Activated CD8-positive, alpha-beta T cell treated with anti-CD3 and anti-CD28 coated beads for 36 hours (primary cell): ENCODE measurements at places on chromosomes 5 and 9. TPM values are rescaled to one million over a fixed set of nuclear protein-coding genes. Genes with fewer than 3 reads are reported as not detected.

Gene DDX4
- not detected for total RNA-seq

Gene GPR151
- total RNA-seq: not detected

Gene GKAP1
- 3.9 TPM for total RNA-seq

DNA sequence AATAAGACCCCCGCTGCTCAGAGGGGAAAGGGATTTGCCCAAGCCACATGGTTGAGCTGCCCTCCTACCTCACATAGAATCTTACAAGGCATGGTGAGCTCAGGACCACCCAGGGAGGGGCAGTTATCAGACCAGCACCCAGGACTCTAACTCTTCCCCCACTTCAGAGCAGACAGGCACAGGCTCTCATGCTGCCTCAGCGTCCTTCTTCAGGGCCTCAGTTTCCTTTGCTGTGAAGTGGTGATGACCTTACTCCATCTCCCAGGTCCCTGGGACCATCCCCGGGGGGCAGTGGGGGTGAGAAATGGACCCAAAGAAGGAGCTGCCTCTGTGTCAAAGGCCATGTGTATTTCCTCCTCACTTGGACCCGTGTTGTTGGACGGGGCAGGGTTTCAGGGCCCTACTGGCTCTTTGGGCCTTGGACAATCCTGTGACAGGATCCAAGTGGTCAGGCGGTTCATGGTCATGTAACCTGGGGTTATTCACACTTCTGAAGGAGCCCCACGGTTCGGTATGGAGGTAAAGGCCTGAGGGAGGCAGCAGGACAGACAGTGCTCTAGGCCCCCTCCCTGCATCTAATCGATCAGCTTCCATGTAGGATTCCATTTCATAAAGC lies 31.7 kb upstream of the CSF1R start:
- H3K4me1 ChIP-seq: no peaks in the 10 kb centered on the region
- no peak overlapping the region for H3K4me3 ChIP-seq
- peaks cover 1% of the 10 kb centered on the region for H3K27me3 ChIP-seq

DNA sequence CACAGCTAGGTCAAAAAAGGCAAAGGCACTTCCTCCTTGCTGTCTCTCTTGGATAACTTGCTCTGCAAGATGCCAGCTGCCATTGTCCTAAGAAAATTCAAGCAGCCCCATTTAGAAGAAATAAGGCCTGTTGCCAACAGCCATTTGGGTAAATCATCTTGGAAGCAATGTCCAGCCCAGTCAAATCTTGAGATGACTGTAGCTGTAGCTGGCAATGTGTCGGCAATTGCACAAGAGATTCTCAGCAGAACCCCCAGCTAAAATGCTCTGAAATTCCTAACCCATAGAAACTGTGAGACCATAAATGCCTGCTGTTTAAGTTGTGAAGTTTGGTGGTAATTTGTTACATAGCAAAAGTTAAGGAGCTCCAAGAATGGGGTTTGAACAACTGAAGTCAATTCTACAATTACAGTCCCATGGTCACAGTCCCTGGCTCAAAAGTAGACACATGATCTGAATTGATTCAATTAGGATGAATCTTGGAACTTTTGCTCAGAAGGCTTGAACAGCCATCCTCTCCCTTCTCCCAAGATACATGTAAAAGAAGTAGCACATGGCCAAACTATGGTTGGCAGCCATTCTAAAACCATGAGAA lies 151.1 kb downstream of the MPDZ start:
- no peak overlapping the region for H3K27ac ChIP-seq
- H3K27me3 ChIP-seq: no peaks in the 10 kb centered on the region
- DNase-seq: no peak
- H3K4me1 ChIP-seq: no peaks in the 10 kb centered on the region
- H3K4me3 ChIP-seq: no peak overlapping the region
- no peaks in the 10 kb centered on the region for H3K36me3 ChIP-seq
